ENCODE measurements at places on chromosomes 12 and 14.

- peak; percentile 76 for DNase-seq
Measured at GRCh38 chr12:122021822-122022392, at the start of gene BCL7A. Gene BCL7A (plus strand): TSS chr12:122021884. CDS start chr12:122022092, 208 bp downstream.

- no peak for DNase-seq
Measured at GRCh38 chr12:122089077-122089476, 10.5 kb downstream of the MLXIP start.

- DNase-seq: no peak
Measured at GRCh38 chr14:103880348-103881267, 33.2 kb upstream of the PPP1R13B start.

GRCh38 chr12:115691123-115691522 is 586.4 kb downstream of the MED13L start:
- no peak for DNase-seq

- no peak for DNase-seq
Measured at GRCh38 chr14:33768458-33768830, 182.4 kb downstream of the EGLN3 start.

- DNase-seq: no peak
Measured at GRCh38 chr12:12210983-12211382, 55.9 kb downstream of the LRP6 start.
